ENCODE measurements at places on chromosomes 6 and 20.
A peak's percentile ranks its signal among the peaks of the same experiment; 100 is the strongest.

- no peak for DNase-seq
These were observed 248.8 kb downstream of the ERMARD start for GRCh38 chr6:170000071-170000843.

DNA sequence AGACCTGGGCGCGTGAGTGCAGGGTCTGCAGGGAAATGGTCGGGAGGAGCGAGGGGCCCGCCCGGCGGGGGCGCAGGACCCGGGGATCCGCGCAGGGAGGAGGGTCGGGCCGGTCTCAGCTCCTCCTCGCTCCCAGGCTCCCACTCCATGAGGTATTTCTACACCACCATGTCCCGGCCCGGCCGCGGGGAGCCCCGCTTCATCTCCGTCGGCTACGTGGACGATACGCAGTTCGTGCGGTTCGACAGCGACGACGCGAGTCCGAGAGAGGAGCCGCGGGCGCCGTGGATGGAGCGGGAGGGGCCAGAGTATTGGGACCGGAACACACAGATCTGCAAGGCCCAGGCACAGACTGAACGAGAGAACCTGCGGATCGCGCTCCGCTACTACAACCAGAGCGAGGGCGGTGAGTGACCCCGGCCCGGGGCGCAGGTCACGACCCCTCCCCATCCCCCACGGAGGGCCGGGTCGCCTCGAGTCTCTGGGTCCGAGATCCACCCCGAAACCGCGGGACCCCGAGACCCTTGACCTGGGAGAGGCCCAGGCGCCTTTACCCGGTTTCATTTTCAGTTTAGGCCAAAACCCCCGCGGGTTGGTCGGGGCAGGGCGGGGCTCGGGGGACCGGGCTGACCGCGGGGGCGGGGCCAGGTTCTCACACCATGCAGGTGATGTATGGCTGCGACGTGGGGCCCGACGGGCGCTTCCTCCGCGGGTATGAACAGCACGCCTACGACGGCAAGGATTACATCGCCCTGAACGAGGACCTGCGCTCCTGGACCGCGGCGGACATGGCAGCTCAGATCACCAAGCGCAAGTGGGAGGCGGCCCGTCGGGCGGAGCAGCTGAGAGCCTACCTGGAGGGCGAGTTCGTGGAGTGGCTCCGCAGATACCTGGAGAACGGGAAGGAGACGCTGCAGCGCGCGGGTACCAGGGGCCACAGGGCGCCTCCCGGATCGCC is 54.2 kb upstream of the HLA-A start:
- peak; percentile 47 for DNase-seq

DNA sequence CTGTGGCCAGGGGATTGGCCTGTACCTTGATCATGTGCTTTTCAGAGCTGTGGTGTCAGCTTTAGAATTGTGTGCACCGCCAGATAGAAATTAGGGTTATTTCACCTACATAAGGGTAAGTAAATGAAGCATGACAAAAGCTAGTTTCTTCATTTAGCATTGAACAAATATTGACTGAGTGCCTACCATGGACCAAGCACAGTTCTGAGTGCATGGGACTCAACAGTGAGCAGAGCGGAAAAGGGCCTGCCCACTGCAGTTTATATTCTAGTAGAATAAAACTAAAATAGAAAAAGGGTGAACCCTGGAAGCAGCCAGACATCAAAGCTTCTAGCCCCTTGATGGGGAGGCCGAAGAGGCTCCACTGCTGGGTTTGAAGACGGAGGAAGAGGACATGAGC is 25.6 kb downstream of the ECT2L start:
- no peak for DNase-seq

- peak; percentile 44 for DNase-seq
These were observed 593 bp downstream of the DNMT3B start for GRCh38 chr20:32762754-32763201.

DNA sequence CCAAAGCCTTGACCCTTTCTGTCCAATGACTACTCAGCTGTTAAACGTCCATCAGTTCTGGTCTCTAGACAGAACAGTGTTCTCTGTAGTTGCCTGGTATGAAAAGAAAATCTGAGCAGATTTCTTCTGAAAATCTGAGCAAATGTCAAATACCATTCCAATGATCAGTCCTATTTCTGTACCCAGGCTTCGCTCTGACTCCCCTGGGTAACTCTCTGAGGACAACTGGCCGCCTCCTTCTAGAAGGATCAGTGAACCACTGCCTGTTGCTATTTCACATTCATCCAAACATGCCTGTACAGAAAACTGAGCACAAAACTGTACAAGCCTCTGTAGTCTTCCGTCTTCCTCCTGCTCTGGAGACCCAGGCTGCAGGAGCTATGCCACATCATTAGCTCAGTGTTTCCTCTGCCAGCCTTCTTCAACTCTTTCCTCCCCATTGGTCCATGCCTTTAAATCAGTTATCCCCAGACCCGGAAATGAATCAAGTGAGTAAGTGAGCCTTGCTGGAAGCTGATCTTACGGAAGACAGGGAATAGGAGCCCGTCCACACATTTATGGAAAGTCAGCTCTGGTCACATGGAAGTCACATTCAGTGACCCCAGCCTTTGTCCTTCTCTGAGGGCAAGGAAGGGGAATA is 63.3 kb downstream of the DAAM2 start:
- DNase-seq: no peak

GRCh38 chr6:89604653-89605052 is 33.9 kb downstream of the LYRM2 start:
- DNase-seq: no peak

- DNase-seq: peak; percentile 33
These were observed 176.2 kb upstream of the SASH1 start for GRCh38 chr6:148166339-148166968.

DNA sequence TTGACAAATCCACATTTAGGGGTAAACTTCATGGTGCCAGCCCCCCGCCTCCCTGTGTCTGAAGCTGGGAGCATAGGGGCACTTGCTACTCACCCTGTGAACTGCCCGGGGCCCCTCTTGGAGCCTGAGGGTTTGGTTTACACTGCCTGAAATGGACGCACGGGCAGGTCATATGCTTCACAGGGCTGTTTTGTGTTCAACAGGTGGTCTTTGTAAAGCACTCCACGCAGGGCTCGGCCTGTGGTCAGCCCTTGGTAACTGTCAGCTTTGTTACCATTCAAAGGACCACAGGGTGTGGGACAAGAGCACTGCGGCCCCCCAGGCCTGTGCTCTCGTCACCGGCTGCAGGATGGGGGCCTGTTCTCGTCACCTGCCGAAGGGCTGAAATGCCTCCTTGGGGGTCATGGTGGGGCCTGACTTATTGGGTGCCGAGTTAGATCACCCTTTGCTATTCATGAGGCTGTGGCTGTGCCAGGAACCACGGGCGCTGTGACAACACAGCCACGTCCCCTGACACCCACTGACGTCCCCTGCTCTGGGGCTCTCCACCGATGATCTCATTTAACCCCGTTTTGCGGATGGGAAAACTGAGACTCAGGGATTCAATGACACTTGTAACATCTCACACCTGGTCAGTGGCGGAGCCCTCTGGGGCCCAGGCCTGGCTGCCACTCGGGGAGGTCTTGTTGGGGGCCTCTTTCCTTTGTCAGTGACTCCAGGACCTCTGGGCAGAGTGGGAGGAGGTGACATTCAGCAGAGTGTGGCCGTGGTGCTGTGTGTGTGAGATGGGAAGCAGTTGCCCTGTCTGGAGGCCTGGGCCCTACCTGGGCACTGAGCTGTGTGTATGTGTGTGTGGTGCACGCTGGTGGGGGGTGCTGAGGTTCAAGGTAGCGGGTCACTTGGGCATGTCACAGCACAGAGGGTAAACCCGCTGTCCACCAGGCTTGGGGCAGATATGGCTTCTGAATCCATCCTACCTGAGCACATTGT is 24.9 kb downstream of the ZBP1 start:
- no peak for DNase-seq

GRCh38 chr6:127131772-127132376 is 13.4 kb downstream of the RSPO3 start:
- DNase-seq: no peak

GRCh38 chr6:22019857-22020256 is 277.0 kb downstream of the PRL start:
- no peak for DNase-seq

DNA sequence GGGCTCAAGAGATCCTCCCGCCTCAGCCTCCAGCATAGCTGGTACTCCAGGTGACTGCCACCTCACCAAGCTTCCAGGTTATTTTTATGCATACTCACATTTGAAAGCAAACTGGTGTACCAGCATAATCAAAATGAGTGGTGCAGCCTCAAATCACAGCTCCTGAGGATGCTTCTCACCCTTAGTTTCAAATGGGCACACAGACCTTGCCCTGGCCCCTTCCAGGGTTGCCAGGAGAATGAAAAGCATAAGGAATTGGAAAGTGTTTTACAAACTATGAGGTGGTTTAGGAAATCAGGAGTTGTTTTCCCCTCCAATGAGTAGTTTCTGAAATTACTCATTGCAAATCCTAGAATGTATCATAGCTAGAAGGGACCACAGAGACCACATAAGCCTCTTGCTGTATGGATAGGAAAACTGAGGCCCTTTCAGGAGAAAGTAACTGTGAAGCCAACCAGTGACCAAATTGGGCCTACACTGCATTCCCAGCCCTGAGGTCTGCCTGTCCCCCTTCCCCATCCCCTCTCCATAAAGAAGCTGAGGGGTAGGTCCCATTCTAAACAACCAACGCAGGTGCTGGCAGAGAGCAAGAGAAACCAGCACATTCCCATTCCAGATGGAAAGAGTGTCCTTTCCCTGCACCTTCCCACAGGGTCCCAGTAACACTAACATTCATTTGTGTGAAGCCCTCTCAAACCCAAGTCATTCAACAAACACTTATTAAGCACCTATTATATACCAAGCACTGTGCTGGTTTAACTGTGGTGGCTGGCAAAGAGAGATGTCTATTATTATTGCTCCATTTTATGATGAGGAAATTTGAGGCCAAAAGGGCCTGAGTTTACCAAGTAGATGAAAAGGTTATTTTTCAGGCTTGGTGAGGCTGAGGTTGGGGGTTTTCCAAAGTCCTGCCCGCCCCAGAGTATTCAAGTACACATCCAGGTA is 2.1 kb upstream of the E2F1 start:
- no peak for DNase-seq

GRCh38 chr6:25196464-25196863 is 82.7 kb upstream of the CARMIL1 start:
- no peak for DNase-seq

GRCh38 chr20:8367689-8368088 is 235.6 kb downstream of the PLCB1 start:
- no peak for DNase-seq

DNA sequence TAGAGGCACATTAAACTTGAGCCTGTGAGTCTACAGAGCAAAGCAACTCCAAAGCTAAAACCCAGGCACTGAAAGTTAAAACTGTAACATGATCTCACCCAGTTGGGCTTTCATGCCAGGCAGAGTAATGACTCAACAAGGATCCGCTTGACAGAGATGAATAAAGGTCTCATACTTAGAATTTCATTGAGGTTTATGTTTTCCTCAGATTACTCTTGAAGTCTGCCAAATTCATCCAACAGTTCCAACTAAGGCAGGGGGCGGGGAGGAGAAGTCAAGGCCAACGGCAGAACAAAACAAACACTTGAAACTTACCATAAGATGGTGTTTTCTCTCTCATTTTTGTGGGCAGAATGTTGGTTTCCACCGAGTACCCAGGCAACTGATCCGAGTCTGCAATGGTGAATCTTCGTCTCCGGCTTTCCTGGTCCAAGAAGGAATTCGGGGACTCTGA is 54.0 kb upstream of the IPCEF1 start:
- DNase-seq: peak; percentile 81

- DNase-seq: no peak
These were observed 477.3 kb downstream of the UTRN start for GRCh38 chr6:144762469-144762868.

DNA sequence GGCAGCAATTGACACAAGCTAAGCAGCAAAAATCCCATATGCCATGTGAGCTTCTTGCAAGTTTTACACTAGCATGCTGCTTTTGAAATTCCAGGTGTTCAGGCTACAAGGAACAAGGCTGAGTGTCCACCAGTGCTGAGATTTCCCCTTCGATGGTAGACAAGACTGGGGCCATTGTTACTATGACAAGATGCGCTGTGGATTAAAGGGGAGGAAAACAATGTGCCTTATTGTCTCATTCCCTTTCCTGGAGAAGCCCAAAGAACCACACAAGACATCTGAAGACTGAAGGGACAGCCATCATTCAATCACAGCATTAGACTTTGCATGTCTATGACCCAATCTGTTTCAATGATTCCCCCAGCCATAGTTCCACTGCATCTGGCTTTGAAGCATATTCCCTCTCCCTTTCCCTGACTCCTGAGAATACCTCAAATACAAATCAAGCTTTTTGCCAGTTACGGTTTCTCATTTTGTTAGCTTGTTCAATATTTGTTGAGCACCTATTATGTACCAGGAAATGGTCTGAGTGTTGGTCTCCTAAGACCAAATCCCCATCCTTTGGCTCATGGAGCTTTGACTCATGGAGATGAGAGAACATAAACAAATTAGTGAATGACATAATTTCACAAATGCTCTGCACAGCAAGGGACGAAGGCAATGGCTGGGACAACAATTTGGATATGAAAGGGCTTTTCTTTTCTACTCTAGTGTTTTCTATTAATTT is 23.4 kb upstream of the SCGN start:
- DNase-seq: no peak

DNA sequence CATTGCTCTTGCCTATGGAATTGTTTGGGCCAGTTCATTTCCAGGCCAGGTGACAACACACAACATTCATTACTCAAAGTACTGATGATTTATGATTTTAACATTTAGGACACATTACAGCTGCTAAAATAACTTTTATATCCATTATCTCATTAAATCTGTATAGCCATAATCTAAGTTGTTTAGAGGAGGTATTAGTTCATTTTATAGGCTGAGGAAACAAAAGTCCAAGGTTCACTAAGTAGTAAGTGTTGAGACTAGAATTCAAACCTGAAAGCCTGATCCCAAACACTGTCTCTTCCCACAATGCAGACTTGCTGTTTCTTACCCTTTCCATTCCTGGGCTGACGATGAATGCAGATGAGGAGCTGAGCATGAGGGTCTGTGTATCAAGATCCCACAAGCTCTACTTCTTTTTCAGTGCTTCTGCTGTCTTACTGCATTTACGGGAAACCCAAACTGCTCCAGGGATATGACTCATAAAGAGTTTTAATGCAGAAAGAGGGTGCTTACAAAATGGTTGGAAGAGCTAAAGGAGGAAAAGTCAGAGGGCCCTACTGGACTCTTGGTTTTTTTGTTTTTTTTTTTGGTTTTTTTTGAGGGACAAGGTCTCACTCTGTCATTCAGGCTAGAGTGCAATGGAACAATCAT is 17.9 kb downstream of the TENT5A start:
- no peak for DNase-seq

DNA sequence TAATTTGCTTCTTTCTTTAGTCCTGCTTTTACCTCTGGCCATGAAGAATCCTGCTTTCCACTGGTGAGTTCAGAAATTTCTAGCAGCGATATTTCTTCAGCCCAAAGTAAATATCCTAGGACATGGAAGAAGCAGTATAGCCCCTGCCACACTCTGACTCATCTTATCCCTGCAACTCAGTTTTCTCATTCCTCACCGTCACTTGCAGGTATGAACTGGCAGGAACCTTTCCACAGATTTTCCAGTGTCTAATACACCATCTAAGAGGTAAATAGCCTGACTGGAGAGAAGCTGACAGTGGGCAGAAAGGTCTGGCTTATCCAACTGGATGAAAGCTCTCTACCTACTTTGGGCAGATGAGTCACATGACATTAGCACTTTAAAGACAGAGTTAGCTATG is 816.7 kb upstream of the FLRT3 start:
- no peak for DNase-seq
